ENCODE measurements at places on chromosomes 2 and 18. TPM values are rescaled to one million over a fixed set of nuclear protein-coding genes. Genes with fewer than 3 reads are reported as not detected.

- H3K27me3 ChIP-seq: no peaks in the 10 kb centered on the region
- H3K36me3 ChIP-seq: no peaks in the 10 kb centered on the region
- H3K27ac ChIP-seq: no peak overlapping the region
- no peak overlapping the region for H3K4me3 ChIP-seq
These were observed 74.8 kb downstream of the XDH start for GRCh38 chr2:31339696-31340095.

Gene TOGARAM2
- not detected for total RNA-seq

- no peak for DNase-seq
- H3K4me3 ChIP-seq: no peak overlapping the region
- no peak overlapping the region for H3K27ac ChIP-seq
These were observed 112.1 kb upstream of the HAAO start for GRCh38 chr2:42904576-42904876.

Gene LIMS3
- total RNA-seq: 3.1 TPM

- no peaks in the 10 kb centered on the region for H3K4me1 ChIP-seq
- H3K36me3 ChIP-seq: no peaks in the 10 kb centered on the region
- no peak overlapping the region for H3K4me3 ChIP-seq
- no peak for DNase-seq
These were observed 1288.7 kb downstream of the CNTNAP5 start for GRCh38 chr2:125313806-125314205.

Gene DGUOK
- 64.8 TPM for total RNA-seq

Gene AMER3
- not detected for total RNA-seq

GRCh38 chr2:120480903-120481445, 135.0 kb downstream of the INHBB start:
- H3K4me3 ChIP-seq: no peak overlapping the region
- peaks cover 67% of the 10 kb centered on the region for H3K27me3 ChIP-seq
- H3K4me1 ChIP-seq: no peaks in the 10 kb centered on the region
- no peak overlapping the region for H3K27ac ChIP-seq
- DNase-seq: no peak

GRCh38 chr2:130853391-130853790, 16.7 kb downstream of the ARHGEF4 start:
- no peaks in the 10 kb centered on the region for H3K27me3 ChIP-seq
- H3K4me3 ChIP-seq: no peak overlapping the region
- H3K27ac ChIP-seq: no peak overlapping the region
- DNase-seq: no peak
- no peaks in the 10 kb centered on the region for H3K4me1 ChIP-seq
- no peaks in the 10 kb centered on the region for H3K36me3 ChIP-seq

DNA sequence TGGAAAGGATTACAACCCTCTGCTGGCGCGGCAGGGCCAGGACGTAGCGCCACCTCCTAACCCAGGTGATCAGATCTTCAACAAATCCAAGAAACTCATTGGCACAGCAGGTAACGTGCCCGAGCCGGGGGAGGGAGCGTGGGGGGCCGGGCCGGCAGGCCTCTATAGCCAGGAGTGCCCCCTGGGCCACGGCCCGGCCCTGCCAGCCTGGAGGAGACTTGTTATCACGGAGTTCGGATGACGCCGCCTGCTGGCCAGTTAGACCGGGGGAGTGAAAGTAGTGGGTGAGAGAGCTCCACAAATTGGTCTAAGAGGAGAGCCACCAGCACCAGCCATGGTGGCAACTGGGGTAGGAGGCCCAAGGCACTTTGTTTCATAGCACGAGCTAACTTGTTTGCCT, 8.6 kb upstream of the TMEM214 start:
- no peaks in the 10 kb centered on the region for H3K27me3 ChIP-seq
- H3K4me3 ChIP-seq: no peak overlapping the region
- no peak overlapping the region for H3K27ac ChIP-seq
- H3K4me1 ChIP-seq: peaks cover 9% of the 10 kb centered on the region
- peaks cover 10% of the 10 kb centered on the region for H3K36me3 ChIP-seq

Gene UGT1A3
- total RNA-seq: not detected
